ENCODE measurements at places on chromosomes 2 and 18. TPM values are rescaled to one million over a fixed set of nuclear protein-coding genes. Genes with fewer than 3 reads are reported as not detected.

ZFP36L2 gene
- total RNA-seq, result 146 TPM

ADAM23 gene
- 9.5 TPM for total RNA-seq

IL36B gene
- not detected for total RNA-seq

SLC8A1 gene
- total RNA-seq, result 138 TPM

MDH1B gene
- total RNA-seq, result 3.5 TPM

C2orf80 gene
- not detected for total RNA-seq

CYP27C1 gene
- 4.6 TPM for total RNA-seq

NAT8 gene
- not detected for total RNA-seq

ADGRF3 gene
- not detected for total RNA-seq

GNAL gene
- total RNA-seq, result 17.5 TPM

SLC9A4 gene
- total RNA-seq, result 0.55 TPM

RSAD2 gene
- 7.9 TPM for total RNA-seq

UGT1A5 gene
- 0.16 TPM for total RNA-seq

SCN3A gene
- total RNA-seq, result 40.8 TPM

HJURP gene
- 9.8 TPM for total RNA-seq

DYNAP gene
- not detected for total RNA-seq

RAB6C gene
- total RNA-seq, result 0.44 TPM

NDUFV2 gene
- 132 TPM for total RNA-seq

SULT1C4 gene
- total RNA-seq, result 39.4 TPM

VAMP8 gene
- 8.5 TPM for total RNA-seq

POTEC gene
- total RNA-seq, result not detected

IL1R2 gene
- 1.0 TPM for total RNA-seq

TNFRSF11A gene
- total RNA-seq, result 3.9 TPM

RETREG2 gene
- total RNA-seq, result 66.2 TPM

ASPRV1 gene
- total RNA-seq, result 4.3 TPM

NPAS2 gene
- 9.5 TPM for total RNA-seq

ATL2 gene
- 175 TPM for total RNA-seq

GKN2 gene
- not detected for total RNA-seq

TUBB8B gene
- total RNA-seq, result not detected

CCDC74A gene
- total RNA-seq, result 16.5 TPM

HRH4 gene
- not detected for total RNA-seq

LCT gene
- total RNA-seq, result not detected

POTEJ gene
- total RNA-seq, result 0.71 TPM

UGT1A10 gene
- total RNA-seq, result not detected

GYPC gene
- 29.0 TPM for total RNA-seq

RPIA gene
- 17.0 TPM for total RNA-seq

CXCR2 gene
- 0.99 TPM for total RNA-seq

SCN2A gene
- total RNA-seq, result 24.2 TPM

SKOR2 gene
- total RNA-seq, result 1.2 TPM

PROKR1 gene
- 3.1 TPM for total RNA-seq

MBD5 gene
- 169 TPM for total RNA-seq

MRPL44 gene
- 49.7 TPM for total RNA-seq

IL36A gene
- not detected for total RNA-seq

CD28 gene
- total RNA-seq, result 2.7 TPM

SH3RF3 gene
- 6.3 TPM for total RNA-seq

EEF1B2 gene
- total RNA-seq, result 166 TPM

PTPN18 gene
- 30.5 TPM for total RNA-seq

GCA gene
- total RNA-seq, result 32.6 TPM

INPP5D gene
- 8.0 TPM for total RNA-seq

AP1S3 gene
- total RNA-seq, result 5.5 TPM

CHRNG gene
- total RNA-seq, result 2.0 TPM

GNLY gene
- total RNA-seq, result 0.27 TPM

CYS1 gene
- total RNA-seq, result 9.7 TPM

AQP12A gene
- not detected for total RNA-seq

CACNB4 gene
- total RNA-seq, result 26.2 TPM

STRADB gene
- 95.5 TPM for total RNA-seq

ESCO1 gene
- 33.4 TPM for total RNA-seq
